ENCODE measurements at places on chromosomes 4 and X.

- DNase-seq = peak; percentile 45
These were observed 670 bp downstream of the PAPSS1 start for GRCh38 chr4:107719207-107719921.

- DNase-seq = no peak
These were observed 65.3 kb upstream of the EFNB1 start for GRCh38 chrX:68763481-68763880.

DNA sequence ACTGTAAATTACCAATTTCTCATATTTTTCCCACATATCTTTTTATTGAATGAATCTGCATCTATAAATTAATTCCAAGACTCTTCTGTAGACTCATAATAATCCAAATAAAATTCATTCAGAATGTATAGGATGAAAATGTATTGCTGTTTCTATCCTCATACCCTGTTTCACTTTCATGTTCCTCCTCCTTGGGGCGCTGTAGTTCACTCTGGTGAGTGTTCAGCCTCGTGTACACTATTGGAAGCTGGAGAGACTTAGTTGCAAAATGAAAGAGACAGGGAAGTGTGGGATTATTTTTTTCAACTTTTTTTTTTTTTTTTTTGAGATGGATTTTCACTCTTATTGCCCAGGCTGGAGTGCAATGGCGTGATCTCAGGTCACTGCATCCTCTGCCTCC is 296.1 kb downstream of the TLL1 start:
- DNase-seq = peak; percentile 10

DNA sequence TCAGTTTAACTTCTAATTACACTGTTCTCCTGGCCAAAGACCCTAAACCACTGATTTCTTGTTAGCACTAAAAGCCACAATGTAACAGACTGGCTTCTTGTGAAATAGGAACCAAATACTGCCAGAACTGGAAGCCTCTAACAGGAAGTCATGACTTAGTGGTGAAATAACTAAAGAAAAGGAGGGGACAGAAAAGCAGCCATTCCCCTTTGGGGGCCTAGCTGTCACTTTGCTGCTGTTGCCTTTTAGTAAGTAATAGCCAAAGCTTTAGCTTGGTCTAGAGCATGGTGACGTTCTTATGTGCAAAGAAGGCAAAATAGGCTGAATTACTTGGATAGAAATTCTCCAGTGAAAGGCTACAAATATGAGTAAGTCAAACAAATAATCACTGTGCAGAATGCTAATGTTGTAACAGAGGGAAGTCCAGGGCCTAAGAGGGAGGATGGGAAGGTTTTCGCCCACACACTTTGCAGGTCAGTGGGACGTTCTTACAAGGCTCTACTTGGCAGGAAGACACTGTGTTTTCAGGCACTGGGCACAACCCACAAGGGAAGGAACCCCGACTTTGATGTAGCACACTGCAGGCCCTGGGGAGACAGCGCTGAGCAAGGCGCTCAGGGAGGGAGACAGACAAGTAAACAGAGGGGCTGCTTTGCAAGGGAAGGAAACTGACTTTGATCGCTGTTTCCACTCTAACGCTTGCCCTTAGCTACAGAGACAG is 16.7 kb downstream of the GAB3 start:
- DNase-seq = no peak

DNA sequence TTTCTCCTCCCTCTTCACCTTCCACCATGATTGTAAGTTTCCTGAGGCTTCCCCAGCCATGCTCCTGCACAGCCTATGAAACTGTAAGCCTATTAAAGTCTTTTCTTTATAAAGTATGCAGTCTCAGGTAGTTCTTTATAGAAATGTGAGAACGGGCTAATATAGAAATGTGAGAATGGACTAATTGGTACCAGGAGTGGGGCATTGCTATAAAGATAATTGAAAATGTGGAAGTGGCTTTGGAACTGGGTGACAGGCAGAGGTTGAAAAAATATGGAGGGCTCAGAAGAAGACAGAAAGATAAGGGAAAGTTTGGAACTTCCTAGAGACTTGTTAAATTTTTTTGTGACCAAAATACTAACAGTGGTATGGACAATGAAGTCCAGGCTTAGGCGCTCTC is 959.3 kb downstream of the SH3BGRL start:
- no peak for DNase-seq

- DNase-seq = no peak
These were observed 745.6 kb upstream of the FAM241A start for GRCh38 chr4:111399623-111400022.

DNA sequence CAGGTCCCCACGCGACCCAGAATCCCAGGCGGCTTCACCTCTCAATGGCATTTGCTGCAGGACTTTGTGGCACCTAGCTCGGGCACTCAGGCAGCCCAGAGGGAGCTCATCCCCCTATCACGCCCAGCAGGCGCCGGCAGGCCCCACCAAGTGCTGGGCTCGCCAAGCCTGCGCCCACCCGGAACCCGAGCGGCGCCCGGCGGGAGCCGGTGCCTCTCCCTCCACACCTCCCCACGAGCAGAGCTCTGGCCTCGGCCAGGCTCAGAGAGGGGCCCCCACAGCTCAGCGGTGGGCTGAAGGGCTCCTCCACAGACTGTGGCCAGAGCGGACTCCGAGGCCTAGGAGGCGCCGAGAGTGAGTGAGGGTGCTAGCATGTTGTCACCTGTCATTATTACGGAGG is 286.3 kb downstream of the PDHA2 start:
- DNase-seq = no peak

GRCh38 chr4:104868958-104869357 is 277.7 kb upstream of the TET2 start:
- DNase-seq = no peak

GRCh38 chrX:130039847-130040246 is 57.4 kb downstream of the BCORL1 start:
- no peak for DNase-seq
